ENCODE measurements at places on chromosomes 1 and 21. TPM values are rescaled to one million over a fixed set of nuclear protein-coding genes. Genes with fewer than 3 reads are reported as not detected.
A peak's percentile ranks its signal among the peaks of the same experiment; 100 is the strongest.

ANXA9 gene
- 0.14 TPM for total RNA-seq

PLD5 gene
- 0.66 TPM for total RNA-seq

PLA2G2D gene
- 0.52 TPM for total RNA-seq

COL18A1 gene
- total RNA-seq, result 18.9 TPM

GRCh38 chr1:28104866-28105467, 16.6 kb upstream of the EYA3 start:
- DNase-seq, result no peak

GRCh38 chr1:184945029-184945428, 29.3 kb downstream of the NIBAN1 start:
- no peak for DNase-seq

- DNase-seq, result no peak
These were observed 36.0 kb downstream of the NPHP4 start for GRCh38 chr1:5956022-5956830.

DNA sequence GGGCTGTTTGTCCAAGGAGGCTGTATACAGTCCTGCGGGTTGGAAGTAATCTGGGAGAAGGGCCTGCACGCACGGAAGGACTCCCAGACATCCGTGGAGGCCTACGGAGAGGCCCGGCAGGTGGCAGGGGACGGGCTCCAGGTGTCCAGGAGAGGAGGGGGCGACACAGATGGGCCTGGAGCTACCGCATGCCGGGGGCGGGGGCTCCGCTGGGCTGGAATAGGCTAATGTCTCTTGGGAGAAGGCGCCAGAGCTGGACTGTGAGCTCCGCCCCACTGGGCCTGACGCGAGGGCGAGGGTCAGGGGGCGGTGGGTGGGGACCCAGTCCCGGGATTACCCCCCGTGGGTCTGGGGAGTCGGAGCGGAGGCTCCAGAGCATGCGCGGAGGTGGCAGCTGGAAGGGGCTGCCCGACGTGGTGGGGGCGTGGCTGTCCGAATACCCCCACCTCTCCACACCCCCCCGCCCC, 659 bp downstream of the AGO1 start:
- peak; percentile 21 for DNase-seq

- no peak for DNase-seq
These were observed 6.8 kb upstream of the COL6A2 start for GRCh38 chr21:46091118-46091517.

DNA sequence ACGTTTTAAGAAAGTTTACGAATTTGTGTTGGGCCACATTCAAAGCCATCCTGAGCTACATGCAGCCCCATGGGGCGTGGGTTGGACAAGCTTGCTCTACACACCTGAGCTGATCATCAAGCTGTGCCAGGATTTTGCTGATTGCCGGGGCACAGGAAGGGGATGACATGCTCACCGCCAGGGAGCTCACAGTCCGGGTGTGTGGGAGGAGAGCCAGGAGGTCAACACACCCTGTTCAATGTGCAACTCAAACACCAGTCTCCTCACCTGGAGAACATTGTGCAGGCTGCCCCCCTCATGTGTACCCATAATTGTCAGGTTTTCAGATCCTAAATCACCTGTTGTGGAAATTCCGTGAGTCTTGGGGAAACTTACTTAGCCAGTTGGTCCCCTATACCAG, 969 bp downstream of the CYP4A11 start:
- no peak for DNase-seq

- DNase-seq, result no peak
These were observed 10.1 kb upstream of the EXO1 start for GRCh38 chr1:241837901-241838300.

DNA sequence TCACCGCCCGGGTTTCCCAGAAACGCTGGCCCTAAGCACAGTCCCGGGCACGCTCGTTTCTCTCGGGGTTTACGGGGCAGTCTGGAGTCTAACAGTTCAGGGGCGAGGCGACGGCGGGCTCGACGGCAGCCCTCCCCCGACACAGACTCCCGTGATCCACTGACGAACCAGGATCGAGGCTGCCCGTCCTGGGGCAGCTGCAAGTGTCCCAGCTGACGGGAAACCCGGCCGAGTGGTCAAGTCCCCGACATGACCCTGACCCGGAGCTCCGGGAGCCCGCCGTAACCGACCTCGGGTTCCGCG, 494 bp downstream of the UBE2J2 start:
- no peak for DNase-seq

DNA sequence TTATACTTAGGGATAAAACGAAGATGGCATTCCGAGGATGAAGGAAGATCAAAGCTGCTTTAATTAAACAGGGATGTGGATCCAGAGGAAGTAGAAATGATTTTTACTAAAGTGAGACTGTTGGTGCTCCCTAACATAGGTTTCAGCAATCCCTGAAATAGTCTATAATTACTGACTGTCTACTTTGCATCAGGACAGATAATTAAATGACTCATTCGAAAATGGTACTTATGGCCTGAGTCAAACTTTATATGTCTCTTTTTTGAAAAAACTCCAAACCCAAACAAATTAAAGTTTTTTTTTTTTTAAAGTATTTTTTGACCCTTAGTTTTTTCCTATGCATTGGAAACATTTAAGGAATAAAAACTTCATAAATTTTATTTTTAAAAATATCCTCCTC, 90.3 kb downstream of the LYST start:
- DNase-seq, result no peak

DNA sequence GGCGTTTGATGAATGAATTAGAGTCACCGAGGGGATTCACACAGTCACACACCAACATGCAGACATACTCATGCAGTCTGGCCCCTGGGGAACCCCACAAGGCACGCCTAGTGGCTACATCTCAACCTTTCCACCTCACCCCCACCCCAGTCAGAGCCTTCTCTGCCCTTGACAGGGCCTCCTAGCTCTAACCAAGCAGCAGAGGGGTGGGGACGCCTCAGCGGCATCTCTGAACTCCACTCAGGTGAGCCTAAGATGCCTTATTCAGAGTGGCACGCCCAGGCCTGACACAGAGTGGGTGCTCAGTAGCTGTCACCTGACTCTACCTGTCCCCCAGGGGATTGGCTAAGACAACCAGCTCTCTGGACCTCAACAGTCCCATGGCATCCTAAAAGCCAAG, 3.7 kb upstream of the SDC3 start:
- DNase-seq, result no peak
